ENCODE measurements at places on chromosomes 12 and 14. TPM values are rescaled to one million over a fixed set of nuclear protein-coding genes. Genes with fewer than 3 reads are reported as not detected.

Gene CDKN3
- 1.8 TPM for total RNA-seq

Gene PPFIA2
- 2.5 TPM for total RNA-seq

Gene NELL2
- 14.7 TPM for total RNA-seq

Gene COQ5
- 25.7 TPM for total RNA-seq

All from sigmoid colon (tissue), 7 donors.